ENCODE measurements at places on chromosomes 5 and 9.

- DNase-seq, result no peak
- no peaks in the 10 kb centered on the region for H3K36me3 ChIP-seq
- no peak overlapping the region for H3K27ac ChIP-seq
- H3K4me1 ChIP-seq, result peaks cover 3% of the 10 kb centered on the region
- no peak overlapping the region for H3K4me3 ChIP-seq
- no peaks in the 10 kb centered on the region for H3K27me3 ChIP-seq
Measured at GRCh38 chr9:135878528-135879236, 28.7 kb downstream of the CAMSAP1 start.

- no peak overlapping the region for H3K4me3 ChIP-seq
- H3K27ac ChIP-seq, result no peak overlapping the region
- no peaks in the 10 kb centered on the region for H3K4me1 ChIP-seq
- no peaks in the 10 kb centered on the region for H3K36me3 ChIP-seq
- no peaks in the 10 kb centered on the region for H3K27me3 ChIP-seq
- no peak for DNase-seq
Measured at GRCh38 chr5:173123416-173123815, 20.9 kb upstream of the BNIP1 start.

- H3K27ac ChIP-seq, result no peak overlapping the region
- DNase-seq, result no peak
- H3K36me3 ChIP-seq, result peaks cover 4% of the 10 kb centered on the region
- H3K27me3 ChIP-seq, result no peaks in the 10 kb centered on the region
- no peaks in the 10 kb centered on the region for H3K4me1 ChIP-seq
Measured at GRCh38 chr9:121756474-121757280, 105.2 kb downstream of the DAB2IP start.

DNA sequence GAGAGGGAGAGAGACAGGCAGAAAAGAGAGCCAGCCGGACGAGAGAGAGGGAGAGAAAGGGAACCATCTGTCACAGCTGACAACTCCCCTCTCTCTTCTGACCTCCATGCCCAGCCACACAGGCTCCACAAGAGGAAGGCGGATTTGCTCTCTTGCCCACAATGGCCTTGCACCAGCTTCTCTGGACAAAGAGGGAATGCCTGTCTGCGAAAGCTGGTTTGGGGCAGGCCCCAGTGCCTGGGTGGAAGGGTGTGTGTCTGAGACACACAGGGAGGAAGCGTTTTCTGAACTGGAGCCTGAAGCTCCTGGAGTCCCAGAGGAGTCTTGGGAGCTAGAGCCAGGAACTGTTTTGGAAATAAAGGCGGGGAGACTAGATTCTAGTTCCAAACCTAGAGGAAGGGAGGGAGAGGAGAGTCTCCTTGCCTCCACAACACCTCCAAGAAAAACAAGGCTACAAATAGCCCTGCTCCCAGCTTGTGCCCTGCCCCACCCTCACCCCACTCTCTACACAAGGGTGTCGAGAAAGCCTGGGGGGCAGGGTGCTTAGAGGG lies 12.5 kb downstream of the C1QTNF2 start:
- DNase-seq, result no peak
- no peaks in the 10 kb centered on the region for H3K36me3 ChIP-seq
- H3K4me1 ChIP-seq, result no peaks in the 10 kb centered on the region
- H3K27me3 ChIP-seq, result no peaks in the 10 kb centered on the region

DNA sequence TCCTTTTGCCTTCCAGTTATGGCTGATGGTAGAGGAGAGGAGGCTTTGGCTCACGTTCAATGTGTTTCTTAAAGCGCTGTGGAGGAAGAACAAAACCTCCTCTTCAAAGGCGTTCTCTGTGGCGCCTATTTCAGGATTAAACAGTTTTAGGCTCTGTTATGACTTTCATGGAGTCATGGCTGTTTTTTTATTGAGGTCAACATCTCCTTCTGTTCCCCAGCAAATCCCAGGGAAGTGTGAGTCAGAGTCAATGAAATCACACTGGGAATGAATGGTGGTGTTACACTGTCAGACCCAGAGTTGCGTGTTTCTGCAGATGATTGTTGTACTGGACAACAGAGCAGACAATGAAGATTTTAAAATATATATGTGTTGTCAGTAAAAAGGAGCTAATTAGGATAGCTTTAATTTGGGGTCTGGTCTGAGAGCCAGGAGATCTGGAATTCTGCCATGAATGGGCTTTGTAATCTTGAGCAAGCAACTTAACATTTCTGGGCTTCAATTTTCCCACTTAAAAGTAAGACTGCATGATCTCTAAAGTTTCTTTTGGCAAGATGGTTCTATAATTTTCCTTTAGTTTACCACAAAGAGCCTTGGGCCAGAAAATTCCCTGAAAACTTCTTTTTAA lies 240.7 kb downstream of the CSNK1G3 start:
- peak; percentile 5 for DNase-seq
- peaks cover 20% of the 10 kb centered on the region for H3K4me1 ChIP-seq
- no peaks in the 10 kb centered on the region for H3K27me3 ChIP-seq
- H3K36me3 ChIP-seq, result no peaks in the 10 kb centered on the region
- H3K27ac ChIP-seq, result no peak overlapping the region

DNA sequence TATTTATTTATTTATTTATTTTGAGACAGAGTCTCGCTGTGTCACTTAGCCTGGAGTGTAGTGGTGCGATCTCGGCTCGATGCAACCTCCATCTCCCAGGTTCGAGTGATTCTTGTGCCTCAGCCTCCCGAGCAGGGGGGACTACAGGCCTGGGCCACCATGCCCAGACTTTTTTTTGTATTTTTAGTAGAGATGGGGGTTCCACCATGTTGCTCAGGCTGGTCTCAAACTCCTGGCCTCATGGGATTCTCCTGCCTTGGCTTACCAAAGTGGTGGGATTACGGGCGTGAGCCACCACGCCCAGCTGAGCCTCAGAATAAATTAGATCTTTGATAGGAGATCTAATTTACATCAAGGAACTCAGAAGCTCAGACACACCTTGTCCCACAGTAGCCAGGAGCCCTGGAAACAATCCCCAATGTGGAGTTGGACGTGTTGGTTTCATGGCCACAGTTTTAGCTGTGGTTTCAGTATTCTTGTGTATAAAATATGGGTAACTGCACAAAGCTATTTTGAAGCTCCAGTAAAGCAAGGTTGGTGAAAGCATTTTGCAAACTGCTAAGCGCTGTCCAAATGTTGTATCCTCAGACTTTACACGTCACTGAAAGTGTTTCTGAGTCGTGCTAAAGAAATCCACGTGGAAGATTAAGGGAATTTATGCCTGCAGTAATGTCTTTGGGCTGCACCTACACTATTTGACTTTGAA lies 3.0 kb upstream of the HNRNPAB start:
- no peak overlapping the region for H3K4me3 ChIP-seq
- H3K27me3 ChIP-seq, result no peaks in the 10 kb centered on the region
- H3K27ac ChIP-seq, result no peak overlapping the region
- H3K4me1 ChIP-seq, result peaks cover 3% of the 10 kb centered on the region

DNA sequence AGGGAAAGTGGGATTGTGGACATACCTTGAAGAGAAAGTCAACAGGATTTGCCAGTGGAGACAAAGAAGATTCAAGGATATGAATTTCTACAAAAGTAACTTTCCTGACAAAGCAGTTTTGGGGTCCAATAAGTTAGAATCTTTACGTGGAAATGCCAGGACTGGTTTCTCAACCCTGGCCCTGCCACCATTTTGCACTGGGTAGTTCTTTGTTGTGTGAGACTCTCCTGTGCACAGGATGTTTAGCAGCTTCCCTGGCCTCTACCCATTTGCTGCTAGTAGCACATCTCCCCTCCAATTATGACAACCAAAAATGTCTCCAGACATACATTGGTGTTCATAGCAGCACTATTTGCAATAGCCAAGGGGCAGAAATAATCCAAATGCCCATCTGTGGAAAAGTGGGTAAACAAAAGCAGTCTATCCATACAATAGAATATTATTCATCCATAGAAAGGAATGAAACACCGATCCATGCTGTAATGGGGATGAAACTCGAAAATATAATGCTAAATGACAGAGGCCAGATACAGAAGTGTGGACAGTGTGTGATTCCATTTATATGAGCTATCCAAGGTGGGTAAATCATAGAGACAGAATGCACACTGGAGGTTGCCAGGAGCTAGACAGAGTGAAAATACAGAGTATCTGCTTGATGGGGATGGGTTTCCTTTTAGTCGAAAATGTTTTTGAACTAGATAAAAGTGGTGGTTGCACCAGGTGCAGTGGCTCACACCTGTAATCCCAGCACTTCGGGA lies 91.4 kb downstream of the NSUN2 start:
- DNase-seq, result no peak
- H3K4me3 ChIP-seq, result no peak overlapping the region
- H3K27ac ChIP-seq, result no peak overlapping the region
- H3K36me3 ChIP-seq, result no peaks in the 10 kb centered on the region
- H3K27me3 ChIP-seq, result peaks cover 3% of the 10 kb centered on the region
- no peaks in the 10 kb centered on the region for H3K4me1 ChIP-seq

- peaks cover 8% of the 10 kb centered on the region for H3K4me1 ChIP-seq
- no peak overlapping the region for H3K27ac ChIP-seq
- no peaks in the 10 kb centered on the region for H3K36me3 ChIP-seq
- H3K4me3 ChIP-seq, result no peak overlapping the region
Measured at GRCh38 chr5:30502277-30502676, 691.2 kb upstream of the CDH6 start.

GRCh38 chr5:147586221-147586620 lies 76.4 kb upstream of the DPYSL3 start:
- H3K4me3 ChIP-seq, result no peak overlapping the region
- H3K27ac ChIP-seq, result no peak overlapping the region
- H3K4me1 ChIP-seq, result peaks cover 10% of the 10 kb centered on the region

GRCh38 chr9:136051837-136052471 lies 43.1 kb downstream of the NACC2 start:
- peak overlapping the region; percentile 96 for H3K4me3 ChIP-seq
- peak overlapping the region; percentile 97 for H3K27ac ChIP-seq
- peaks cover 10% of the 10 kb centered on the region for H3K36me3 ChIP-seq
- no peaks in the 10 kb centered on the region for H3K27me3 ChIP-seq
